ENCODE measurements at places on chromosomes 6 and 20.

DNA sequence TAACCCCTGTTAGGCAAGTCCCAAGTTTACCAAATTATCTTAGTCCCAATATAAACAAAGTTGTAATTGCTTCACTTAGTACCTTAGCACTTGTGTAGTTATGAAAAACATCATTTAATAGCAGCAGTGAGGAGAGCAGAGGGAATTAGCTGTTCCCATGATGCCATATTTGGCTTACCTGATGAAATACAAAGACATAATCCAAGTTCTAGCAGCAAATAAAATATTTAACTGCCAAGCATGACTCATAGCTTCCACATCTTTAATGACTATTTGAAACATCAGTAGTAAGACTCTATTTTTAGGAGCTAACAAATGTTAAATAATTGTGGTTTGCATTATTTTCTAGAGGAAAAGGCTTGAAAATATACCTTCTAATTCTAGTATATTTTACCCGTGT lies 94.0 kb upstream of the MCHR2 start:
- no peak for DNase-seq

GRCh38 chr6:3183066-3183465 lies 25.7 kb upstream of the TUBB2A start:
- DNase-seq: no peak

DNA sequence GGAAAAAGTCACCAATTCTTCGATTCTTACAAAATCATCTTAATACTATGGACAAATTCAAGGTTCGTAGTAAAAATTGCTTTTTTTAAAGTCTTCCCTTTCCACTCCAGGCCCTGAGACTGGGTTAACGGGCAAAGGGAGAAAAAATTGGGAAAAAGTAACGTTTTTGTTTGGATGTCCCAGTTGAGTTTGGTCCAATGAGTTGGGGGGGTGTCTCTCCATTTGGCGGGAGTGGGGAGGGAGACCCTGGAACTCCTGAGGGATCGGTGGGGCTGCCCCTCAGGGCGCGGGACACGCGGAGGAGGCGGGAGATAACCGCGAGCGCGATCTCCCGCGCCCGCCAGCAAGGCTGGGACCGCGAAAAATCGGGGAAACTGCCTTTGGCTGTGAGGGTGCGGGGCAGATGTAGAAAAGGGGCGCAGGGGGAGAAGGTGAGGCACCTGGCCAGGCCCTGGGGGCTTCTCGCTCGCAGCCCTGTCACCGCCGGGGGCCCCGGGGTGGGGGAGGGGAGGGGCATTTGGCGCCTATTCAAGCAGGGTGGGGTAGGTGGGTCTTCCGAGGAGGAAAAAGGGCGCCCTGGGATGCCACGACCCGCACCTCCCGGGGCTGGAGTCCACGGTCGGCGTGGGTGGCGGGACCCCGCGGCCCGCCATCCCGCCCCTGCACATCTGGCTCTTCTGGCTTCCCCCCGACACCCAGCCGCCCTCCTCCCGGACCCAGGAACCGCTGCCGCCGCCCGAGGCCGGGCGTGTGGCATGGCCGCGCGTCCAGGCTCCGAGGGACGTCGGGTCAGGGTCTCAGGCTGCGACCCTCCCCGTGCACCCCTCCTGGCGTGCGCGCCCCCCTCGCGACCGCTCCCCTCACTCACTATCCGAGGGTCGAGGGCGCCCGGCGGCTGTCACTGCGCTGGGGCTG lies 595 bp downstream of the FBXO5 start:
- DNase-seq: peak; percentile 2

DNA sequence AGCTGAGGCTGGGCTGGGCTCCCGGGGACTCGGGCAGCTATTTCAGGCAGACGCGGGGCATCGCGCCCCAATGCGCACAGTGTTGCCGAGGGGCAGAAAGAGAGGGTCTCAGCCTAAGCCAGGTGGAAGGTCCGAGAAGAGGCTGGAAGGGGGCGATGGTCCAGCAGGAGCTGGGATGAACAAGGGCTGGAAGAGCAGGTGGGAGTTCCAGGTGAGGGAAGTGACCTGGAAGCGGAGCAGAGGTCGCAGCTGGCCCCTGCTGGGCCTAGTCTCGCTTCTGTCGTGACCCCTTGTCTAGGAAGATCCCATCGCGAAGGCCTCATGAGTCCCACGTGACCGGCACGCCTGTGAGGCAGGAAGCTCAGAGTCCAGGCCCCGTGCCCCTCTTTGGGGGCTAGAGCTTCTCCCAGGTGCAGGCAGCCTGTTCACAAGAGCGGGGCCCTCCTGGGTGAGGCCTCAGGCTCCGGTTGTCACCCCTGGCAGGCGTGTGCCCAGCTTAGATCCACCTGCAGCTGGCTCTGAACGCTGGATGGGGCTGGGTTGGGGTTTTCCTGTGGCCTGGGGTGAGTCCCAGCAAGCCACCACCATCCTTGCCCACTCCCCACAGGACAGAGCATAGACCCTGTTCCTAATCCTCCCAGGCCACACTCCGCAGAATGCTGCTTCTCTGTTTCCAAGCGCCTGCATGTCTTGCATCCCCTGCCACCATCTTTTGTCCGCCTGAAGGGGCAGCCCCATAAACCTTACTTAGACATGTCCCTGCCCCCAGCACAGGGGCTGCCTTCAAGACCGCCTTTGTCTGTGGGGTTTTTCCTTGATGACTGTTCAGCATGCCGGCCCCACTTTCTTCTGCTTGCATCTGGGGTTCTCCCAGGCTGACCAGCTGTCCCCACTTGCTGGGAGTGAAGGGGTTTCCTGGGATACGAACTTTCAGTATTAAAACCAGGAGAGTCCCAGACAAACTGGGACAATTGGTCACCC lies 15.1 kb downstream of the SLC22A3 start:
- DNase-seq: no peak

GRCh38 chr6:69953491-69953890 lies 87.1 kb downstream of the COL19A1 start:
- DNase-seq: no peak

- DNase-seq: no peak
These were observed 13.1 kb downstream of the ITPR3 start for GRCh38 chr6:33634161-33634727.

DNA sequence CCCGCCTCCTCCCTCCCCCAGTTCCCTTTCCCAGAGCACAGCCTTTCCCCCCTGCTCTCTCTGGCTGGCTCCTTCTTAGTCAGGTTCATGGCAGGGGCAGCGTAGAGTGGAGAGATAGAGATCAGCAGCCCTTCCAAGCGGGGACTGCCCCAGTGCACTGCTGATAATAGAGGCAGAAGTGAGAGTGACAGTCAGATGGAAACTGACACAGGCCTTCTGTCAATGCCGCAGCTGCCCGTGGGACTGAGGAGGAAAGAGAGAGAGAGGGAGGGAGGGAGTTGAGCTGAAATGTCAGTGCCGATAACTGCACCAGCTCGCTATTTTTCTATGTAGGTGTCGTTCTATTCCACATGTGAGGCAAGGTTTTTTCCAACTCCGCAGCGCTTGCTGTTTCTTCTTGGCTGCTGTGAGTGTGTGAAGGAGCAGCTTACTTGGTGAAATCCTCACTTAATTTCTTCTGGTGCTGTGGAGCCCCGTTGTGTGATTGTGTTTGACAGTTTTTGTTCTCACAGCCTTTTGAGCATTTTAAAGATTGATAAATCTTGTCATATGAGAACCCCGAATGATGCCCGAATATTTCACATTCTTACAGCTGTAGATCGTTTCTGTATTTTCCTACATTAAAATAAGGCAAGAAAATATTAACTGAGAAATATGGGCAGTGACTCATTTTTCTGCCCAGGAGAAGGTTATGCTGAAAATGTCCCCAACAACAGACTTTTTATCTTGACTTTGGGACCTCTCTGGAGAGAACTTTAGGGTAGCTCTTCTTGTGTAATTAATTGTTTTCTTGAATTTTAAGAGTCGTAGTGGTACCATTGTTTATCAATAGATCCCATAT lies 386.4 kb upstream of the MMS22L start:
- DNase-seq: no peak

GRCh38 chr6:105036351-105036750 lies 79.4 kb downstream of the LIN28B start:
- no peak for DNase-seq

- DNase-seq: no peak
These were observed 36.7 kb upstream of the CHD6 start for GRCh38 chr20:41654884-41655283.

DNA sequence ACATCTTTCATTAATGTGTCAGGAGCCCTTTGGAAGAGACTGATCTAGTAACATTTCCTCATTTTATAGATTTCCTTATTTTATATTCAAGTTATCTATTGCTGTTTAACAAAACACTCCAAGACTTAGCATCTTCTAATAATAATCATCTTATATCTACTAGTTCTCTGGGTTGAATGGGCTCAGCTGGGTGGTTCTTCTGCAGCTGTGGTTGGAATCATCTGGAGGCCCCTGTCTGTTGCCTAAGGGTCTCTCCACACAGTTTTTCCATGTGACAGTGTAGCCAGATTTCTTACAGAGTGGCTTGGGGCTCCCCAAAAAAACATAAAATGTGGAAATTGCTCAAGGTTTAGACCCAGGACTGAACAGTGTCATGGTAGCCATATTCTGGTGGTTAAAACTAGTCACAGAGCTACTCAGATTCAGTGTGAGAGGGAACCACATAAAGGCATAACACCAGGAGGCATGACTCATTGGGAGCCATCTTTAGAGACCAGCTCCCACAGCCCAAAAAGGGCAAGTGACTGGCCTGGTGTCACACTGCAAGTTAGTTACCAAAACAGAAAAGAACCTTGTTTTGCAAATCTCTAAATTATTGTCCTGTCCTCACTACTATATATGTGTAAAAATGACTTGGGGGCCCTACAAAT lies 11.5 kb downstream of the SLC2A10 start:
- DNase-seq: no peak

DNA sequence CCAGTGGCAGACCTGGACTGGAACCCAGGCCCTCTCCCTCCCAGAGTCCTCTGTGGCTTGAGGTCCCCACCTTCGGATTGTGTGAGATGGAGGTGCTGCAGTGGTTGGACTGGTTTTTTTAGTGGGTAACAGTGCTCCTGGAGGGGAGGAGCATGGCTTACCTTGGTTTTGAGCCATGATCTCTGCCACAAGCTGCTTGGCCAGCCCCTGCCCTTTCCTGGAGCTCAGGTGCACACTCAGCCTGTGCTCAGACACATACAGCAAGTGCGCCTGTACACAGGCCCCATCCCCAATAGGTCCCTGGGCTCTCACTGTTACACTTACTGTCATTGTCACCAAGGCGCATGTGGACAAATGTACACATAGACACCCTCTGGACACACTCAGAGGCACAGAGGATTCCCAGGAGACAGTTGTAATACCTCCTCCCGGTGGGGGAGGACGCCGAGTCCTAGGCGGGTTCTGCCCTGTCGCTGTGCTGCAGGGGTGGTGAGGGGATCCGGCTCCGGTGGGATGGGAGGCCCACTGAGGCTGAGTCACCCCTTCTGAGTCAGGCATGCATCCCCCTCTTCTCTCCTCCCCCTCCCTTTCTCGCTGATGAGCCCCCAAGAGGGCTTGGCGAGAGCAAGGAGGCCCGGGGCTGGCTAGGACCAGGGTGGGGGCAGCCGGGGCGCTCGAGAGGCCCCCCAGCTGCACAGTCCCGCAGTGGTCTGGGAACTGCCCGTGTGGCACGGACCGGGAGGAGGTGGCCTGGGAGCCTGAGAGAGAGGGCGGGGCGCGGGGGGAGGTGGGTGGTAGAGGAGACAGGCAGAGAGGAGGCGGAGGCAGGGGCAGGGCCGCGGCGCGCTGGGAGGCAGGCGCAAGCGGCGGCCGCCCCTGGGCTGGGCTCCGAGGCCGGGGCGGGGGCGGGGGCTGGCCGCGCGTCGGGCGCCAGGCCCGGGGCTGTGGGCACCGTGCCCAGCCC lies 522 bp upstream of the EPB41L1 start:
- DNase-seq: no peak

GRCh38 chr6:41426438-41426851 lies 91.0 kb downstream of the NCR2 start:
- DNase-seq: no peak

DNA sequence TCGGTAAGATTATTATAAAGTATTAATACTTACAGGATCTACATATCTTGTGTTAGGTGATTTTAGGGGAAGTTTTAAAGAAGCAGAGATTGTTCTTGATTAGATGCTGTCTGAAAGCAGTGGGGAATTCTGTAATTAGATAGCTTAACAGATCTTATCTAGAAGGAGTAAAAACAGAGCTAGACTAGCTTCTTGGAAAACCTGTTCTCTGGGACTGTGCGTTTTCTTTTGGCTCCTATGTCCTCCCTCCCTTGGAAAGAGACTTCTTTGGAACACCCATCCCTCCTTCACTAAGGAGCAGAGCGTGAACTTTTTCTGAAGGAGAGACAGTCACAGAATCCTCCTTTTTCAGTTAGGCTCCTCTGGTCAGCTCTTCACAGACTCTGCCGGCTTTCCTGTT lies 83.5 kb upstream of the ZNF184 start:
- DNase-seq: no peak

DNA sequence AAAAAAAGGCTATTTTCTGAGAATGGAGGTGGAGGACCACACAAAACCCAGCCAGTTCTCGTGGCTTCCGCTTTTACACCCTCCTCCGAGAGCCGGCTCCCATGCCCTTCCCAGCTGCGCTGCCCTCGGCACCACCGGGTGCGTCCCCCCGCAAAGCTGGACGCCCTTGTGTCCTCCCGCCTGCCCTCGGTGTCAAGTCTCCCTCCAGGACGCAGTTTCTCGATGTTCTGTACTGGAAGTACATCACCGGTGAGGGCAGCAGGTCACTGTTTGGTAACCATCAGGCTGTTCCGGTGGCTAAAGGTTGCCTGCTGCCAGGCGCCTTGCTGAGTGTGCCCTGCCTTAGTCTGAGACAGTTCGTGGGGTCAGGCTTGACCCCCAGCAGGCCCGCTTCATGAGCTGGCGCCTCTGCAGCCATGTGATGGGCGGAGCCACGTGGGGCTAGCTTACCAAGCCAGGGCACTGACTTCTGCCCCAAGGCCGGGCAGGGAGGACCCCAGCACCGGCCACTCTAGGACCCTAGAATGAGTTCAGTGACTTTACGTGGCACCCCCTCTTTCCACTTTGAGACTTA lies 34.6 kb downstream of the RREB1 start:
- no peak for DNase-seq

DNA sequence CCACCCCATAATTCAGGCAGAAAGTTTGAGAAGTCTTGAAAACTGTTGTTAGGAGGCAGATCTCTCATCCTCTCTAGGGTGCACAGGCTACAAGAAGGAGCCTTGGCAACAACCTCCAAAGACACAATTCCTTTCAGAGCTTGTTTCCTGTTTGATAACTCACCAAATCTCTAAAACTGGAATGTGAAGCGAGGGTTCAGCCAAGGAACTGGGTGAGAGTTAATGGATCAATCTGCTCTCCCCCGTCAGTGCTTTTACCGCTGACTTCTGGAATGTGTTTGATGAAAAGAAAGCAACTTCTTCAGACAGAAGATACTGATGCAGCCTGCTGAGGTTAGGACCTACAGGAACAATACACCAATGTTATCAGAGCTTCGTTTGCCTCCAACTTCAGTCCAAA lies 171.8 kb upstream of the BMP2 start:
- DNase-seq: no peak

GRCh38 chr20:16612706-16613105 lies 39.5 kb upstream of the KIF16B start:
- DNase-seq: no peak
